Smooth muscle cell of trachea (primary cell): ENCODE measurements at places on chromosomes 5 and 9. TPM values are rescaled to one million over a fixed set of nuclear protein-coding genes. Genes with fewer than 3 reads are reported as not detected.

The PCDHB10 gene
- total RNA-seq: 0.15 and 0.66 TPM in 2 replicates

The NEURL1B gene
- total RNA-seq: 2.6 and 4.9 TPM in 2 replicates

The OGN gene
- total RNA-seq: 17.5 and 19.6 TPM in 2 replicates

The SLCO6A1 gene
- total RNA-seq: not detected in 2 replicates

The C5orf52 gene
- total RNA-seq: not detected in 2 replicates

The AK6 gene
- total RNA-seq: 20.7 and 30.8 TPM in 2 replicates

The KIF12 gene
- total RNA-seq: under 0.01 TPM in 1 of 2 replicates, not detected in the other
